ENCODE measurements at places on chromosomes 11 and 22.

DNA sequence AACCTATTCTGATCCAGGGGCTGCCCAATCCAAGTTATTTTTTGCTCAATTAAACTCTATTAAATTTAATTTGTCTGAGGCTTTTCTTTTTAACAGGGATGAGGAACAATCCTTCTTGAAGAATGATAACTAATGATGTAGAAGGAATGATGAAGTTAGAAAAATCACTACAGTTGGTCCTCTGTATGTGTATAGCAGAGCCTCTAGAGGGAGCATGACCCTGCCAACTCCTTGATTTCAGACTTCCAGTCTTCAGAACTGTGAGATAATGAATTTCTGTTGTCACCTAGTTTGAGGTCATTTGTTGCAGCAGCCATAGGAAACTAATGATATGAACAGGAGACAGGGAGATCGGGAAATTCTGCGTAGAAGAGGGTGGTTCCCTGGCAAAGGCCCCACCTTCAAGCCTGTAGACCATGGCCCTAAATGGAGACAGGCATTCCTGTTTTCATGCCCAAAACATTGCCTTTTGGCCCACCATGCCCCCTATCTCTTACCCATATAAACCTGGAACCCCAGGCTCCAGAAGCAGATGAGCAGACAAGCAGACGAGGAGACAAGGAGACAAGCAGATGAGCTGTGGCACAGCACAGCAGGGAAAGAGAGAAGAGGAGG is 7.7 kb upstream of the QSER1 start:
- no peak for DNase-seq

DNA sequence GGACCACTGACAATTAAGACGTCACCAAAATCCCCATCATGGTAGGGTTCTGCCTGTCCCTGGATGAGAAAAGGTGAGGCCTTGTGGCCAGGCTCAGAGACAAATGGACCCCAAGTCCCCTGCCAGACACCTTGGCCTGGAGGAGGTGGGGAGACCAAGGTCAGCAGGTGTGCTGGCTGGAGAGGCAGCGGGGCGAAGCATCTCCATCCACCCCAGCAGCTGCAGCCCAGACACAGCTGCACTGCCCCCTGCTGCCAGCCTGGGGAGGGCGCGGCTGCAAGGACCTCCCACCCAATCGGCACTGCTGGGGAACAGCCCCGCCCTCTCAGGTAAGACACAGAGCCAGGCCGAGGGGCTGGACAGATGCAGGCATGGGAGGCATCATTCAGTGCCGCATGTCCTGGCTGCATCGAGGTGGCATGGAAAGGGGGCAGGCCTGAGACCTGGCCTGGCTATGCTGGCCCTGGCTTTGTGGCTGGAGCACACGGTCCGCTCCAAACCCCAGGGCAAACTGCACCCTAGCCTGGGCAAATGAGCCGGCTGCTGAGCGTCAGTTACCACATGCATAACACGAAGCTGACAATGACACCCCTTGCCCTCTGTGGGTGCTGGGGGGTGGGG is 12.2 kb upstream of the MFNG start:
- DNase-seq, result peak; percentile 89

- DNase-seq, result no peak
These were observed 890 bp upstream of the GLYATL1 start for GRCh38 chr11:58938398-58938797.

DNA sequence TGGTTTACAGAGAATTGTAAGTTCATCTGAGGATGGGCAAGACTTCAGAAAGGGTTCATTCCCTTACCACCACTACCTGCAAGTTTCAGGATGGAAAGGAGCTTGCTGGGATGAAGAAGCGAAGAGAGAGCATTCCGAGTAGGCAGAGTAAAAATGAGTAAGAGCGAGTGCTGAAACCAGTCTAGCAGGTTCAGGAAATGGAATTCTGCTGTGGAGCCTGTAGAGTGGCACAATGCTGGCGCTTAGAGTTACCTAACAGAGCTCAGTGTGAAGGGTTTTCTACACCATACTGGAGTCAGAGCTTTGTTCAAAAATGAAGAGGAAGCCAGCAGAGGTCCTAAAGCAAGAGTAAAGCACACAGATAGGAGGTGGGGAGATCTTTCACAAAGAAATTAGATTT is 179.2 kb upstream of the ZC3H12C start:
- no peak for DNase-seq

GRCh38 chr11:47249378-47249715 is 733 bp upstream of the ACP2 start:
- DNase-seq, result no peak

- no peak for DNase-seq
These were observed 421.6 kb downstream of the METTL15 start for GRCh38 chr11:28529540-28530410.

GRCh38 chr11:91133361-91133760 is 910.5 kb upstream of the CHORDC1 start:
- DNase-seq, result no peak

DNA sequence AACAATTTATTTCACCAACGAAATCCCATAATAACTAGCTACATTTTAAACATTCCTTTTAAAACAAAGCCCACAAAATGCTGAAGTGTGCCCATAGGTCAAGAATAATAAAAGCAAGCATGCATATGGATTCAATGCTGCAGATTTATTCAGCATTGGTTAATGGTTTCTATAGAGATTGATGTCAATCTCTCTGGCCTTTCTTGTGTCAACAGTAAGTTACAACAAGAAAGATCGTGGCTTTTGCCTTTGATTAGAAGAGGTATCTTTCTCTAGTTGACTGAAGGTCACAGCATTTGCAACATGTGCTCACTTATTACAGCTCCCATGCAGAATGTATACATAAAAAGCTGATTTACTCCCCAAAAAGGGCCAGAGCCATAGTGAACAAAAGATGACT is 1.4 kb upstream of the SOX6 start:
- no peak for DNase-seq

DNA sequence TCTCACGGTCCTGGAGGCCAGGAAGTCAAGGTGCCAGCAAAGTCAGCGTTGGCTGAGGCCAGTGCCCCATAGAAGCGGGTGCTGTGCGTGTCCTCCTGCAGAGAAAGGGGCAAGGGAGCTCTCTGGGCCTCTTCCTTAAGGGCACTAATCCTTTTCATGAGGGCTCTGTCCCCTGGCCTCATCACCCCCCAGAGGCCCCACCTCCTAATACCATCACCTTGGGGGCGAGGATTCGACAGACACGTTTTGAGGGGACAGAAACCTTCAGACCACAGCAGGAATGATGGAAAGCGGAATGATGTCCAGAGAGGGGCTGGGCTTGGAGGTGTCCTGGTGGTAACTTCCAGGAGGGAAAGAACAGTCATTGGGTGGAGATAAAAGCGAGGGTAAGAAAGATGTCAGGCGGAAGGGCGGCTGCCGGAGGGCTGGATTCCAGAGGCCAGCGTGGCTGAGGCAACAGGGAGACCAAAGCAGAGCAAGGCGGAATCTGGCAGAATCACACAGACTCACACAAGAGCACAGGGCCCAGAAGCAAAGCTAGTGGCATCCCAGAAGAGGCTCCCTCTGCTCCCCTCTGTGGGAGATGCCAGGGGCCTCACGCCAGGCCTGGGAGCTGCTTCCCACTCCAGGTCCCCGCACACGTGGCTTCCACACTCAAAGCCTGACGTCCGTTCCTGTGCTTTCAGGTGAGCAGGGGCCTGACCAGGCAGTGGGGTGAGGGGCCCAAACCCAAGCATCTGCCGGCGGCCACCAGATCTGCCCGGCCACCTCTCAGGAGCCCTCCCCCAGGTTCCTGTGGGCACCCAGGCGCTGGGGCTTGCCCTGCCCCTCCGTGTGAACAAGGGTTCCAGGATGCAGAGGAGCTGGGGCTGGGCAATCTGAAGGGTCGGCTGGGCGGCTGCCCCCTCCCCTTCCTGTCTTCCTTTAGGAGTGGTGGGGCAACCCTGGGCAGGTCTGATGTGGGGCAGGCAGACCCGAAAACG is 784.5 kb downstream of the BRD1 start:
- peak; percentile 53 for DNase-seq

GRCh38 chr22:18970176-18970947 is 34.3 kb upstream of the PRODH start:
- no peak for DNase-seq

- DNase-seq, result no peak
These were observed 1277.5 kb upstream of the CNTN5 start for GRCh38 chr11:97743205-97743742.

- no peak for DNase-seq
These were observed 11.2 kb upstream of the DGKZ start for GRCh38 chr11:46335890-46336562.

GRCh38 chr22:30304495-30305244 is 15.4 kb upstream of the CASTOR1 start:
- no peak for DNase-seq

GRCh38 chr11:76665172-76665571 is 5.4 kb downstream of the LRRC32 start:
- peak; percentile 61 for DNase-seq

DNA sequence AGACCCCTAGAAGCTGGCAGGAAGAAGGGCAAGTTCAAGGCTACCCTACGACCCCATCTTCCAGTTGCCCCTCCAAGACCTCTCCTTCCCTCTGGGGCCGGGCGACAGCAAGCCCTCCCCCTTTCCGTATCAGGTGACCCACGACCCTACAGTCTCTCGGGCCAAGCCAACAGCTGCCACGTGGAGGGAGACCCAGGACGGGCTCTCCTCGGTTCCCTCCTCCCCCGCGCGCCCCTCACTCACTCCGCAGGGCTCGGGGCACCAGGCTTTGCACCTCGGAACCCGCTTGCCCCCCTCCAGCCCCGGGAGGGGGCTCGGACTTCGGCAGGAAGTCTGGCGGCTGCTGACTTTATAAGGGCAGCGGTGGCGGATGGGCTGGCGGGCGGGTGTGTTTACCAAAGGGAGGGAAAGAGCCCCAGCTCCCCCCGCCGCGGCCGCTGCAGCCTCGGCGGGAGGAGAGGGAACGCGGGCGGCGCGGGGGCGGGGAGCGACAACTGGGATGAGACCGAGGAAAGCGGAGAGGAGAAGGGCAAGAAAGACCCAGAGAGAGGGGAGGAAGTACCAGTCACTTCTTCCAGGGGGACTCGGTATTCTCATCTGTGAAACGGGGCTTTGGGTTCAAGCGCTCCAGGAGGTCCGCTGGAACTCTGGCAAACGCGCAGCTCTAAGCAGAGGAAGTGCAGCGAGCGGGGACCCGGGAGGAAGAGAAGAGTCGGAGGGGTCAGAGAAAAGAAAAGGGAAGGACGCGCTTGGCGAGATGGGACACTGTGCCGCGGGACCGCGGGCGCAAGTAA is 767 bp downstream of the SLC43A1 start:
- peak; percentile 80 for DNase-seq

GRCh38 chr22:46970411-46971098 is 208.1 kb downstream of the TBC1D22A start:
- no peak for DNase-seq

All from activated effector memory CD4-positive, alpha-beta T cell treated with anti-CD3 and anti-CD28 coated beads, Interleukin-2, amount 50 U/mL, for 16 hours (primary cell).